ENCODE measurements at places on chromosomes 11 and 22.

GRCh38 chr11:133823614-133824013 is 21.7 kb downstream of the SPATA19 start:
- no peak for DNase-seq

GRCh38 chr22:21972293-21972779 is 10.3 kb downstream of the TOP3B start:
- DNase-seq = no peak

DNA sequence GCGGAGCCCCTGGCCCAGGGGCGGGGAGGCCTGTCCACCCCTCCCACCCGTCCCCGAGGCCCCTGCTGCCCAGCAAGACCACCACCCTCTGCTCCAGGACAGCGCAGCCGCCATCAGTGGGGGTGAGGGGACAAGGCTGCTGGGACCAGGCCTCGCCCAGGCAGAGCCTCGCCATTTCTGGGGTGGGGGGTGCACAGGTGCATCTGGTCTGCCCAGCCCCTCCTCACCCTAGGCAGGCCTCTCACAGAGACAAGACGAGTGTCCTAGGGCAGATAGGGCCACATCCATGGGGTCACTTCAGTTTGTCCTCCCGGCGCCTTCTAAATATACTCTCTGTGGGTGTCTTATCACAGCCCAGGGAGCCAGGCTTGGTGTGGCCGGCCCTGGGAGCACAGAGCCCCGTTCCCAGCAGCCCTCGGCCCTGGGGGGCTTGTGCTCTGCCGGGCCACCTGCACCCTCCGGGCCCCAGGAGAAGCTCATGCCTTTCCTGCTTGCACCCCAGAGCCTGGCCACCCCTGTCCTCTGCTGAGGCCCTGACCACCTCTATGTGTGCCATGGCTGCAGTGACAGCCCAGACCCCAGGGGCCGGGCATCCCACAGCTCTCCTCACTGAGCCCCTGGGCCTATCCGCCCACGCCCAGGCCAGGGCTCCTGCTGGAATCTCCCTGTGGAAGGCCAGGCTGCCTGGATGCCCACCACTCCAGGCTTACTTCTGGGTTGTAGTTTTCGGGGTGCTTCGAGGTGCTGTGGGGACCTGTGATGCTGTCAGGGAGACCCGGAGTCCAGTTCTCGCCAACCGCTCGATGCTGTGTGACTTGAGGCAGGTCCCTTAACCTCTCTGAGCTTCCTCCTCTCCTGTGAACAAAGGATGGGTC is 70.8 kb downstream of the KCNQ1 start:
- peak; percentile 41 for DNase-seq

DNA sequence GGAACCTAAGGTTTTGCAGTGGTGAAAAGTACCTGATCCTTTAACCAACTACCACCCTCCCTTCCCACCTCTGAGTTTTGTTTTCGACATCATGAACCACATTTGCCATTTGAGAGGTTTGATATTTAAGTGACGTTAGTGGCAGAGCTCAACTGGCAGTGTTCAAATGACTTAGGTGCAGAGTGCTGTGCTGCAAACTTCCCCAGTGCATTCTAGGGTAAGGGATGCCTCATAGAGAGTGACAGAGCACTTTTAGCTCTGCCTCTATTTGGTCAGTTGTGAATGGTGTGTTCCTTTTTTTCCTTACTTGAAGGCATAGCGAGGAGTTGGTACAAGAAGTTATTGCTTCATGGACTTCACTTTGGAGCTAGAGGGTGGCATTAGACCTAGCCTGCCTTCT is 9.4 kb downstream of the BMAL1 start:
- no peak for DNase-seq

DNA sequence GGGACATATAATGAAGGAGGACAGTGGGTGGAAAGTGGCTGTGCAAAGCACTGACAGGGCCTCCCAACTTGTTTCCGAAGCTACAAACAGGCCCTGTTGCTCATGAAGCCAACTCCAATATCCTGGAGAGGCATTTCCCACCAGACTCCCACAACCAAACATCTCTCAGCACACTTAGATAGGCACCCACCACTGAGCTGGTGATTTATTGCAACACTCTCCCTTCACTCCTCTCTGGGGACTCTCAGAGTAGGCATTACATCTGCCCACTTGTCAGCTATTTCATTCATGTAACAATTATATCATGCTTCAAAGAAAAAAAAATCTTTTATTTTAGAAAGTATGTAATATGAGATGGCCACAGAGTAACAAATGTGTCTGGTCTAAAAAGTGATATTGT is 32.1 kb upstream of the PPP2R1B start:
- no peak for DNase-seq

DNA sequence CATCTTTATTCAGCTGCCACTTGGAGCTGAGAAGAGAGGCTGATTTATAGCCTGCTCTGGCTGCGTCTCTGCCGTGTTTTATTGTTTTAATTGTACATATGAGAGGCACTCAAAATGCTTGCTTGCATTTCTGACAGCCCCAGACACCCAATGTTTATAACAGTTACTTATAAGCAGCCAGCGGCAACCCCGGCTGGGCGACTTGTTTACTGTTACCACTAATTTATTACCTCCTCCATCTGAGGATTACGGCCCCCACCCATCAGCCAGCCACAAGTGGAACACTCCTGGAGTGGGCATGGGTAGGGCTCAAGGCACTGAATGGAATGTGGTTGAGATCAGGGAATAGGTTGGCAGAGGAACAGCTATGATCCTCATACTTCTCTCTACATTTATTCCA is 61.2 kb downstream of the CLPB start:
- DNase-seq = no peak

GRCh38 chr11:131025020-131025419 is 108.7 kb upstream of the SNX19 start:
- DNase-seq = no peak

DNA sequence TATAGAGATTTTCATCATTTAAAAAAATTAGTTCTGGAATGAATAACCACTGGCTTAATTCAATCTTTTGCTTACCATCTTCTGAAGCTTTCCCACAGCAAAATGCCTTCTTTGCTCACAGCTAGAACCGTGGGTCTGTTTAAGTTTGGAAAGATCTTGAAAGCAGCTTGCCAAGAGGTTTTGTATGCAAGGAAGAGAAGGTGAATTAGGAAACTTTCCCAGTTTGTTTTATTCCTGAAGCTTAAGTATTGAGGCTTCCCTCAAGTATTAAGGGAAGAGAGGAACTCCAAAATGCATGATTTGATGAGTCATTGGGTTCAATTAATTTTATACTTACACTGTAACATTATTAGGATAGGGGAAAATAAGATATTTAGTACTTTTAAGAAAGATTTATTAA is 1.9 kb upstream of the ARHGEF12 start:
- no peak for DNase-seq

DNA sequence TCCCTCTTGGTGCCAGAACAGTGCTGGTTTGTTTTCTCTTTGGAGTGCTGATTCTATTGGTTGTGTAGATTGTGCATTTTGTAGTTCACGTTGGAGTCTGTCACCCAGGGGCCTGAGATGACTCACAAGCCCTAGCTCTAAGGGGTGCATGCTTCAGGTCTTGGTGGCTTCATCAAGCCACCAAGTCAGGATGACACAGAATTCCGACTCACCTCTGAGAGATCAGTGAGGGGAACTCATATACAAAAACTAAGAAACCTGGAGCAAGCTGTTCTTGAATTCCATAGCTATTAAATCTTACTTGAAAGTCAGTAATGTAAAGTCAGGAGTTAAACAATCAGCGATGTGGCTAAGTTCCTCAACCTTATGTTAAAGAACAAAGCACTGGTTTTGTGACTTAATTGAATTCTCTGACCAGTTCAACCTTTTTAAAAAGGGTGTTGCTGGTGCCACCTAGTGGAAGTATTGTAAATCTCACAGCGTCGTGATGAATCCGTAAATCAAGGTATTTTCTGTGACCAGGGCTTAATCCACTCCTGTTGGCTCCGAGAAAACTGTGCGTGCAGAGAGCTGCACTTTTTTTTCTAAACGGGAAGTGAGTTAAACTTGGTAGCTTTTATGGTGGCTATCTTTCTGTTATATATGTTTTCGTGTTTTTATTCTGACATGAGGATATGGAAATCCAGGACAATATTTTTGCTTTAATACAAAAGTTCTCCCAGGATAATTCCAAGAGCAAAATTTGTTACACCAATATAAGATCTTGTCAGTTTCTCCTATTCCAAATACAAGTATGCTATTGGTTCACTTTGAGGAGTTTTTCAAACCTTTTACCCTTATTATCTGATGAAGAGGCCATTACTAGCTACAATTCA is 14.6 kb downstream of the MMP13 start:
- DNase-seq = peak; percentile 21

DNA sequence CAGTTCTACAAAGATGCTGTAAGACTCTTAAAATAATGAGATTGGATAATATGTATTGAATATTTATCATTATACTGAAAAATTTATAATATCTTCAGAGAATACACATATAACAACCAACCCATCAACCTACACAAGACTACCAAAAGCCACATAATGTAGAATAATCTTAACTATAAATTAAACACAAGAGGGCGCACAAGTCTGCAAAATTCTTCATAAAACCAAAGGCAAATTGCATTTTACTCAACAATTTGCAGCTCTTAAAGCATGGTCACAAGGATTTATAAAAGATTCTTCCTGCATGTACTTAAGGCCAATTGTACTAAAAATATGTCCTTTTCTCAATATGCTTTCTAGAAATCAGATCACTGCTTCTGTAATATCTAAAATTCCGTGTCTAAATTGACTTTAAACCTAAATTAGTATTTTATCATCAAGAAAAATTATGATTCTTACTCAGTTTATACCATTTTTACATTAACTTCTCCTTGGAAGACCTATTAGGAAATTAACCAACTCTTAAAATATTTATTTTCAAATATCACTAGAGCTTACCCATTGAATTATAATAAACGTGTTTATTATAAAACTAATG is 79.0 kb downstream of the TTC28 start:
- no peak for DNase-seq

DNA sequence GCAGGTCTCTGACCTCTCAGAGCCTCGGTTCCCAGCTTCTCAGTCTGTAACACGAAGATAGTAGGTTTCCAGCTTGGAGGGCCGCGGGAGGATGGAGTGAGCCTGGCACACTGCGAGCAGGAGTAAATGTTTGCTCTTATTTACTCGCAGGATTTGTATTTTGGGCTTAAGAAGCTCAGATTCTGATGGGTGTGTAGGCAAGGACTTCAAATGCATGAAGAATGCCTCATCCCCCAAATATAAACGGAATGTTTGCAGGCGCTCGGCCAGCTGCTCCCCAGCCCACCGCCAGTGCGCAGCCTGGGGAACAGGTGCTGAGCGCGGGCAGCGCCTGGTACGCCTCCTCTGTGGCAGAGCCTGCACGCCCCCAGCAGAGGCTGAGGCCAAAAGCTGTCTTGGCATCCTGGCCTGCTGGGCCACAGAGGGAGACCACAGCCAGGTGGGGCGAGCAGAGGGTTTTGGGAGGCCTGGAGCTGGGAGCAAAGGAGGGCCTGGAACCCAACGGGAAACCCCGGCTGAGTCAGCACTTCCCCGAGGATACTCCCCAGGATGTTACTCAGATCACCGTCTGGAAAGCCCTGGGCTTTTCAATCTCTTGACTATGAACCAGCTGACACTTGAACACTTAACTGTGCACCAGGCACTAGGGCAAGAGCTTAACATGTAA is 9.4 kb downstream of the EHD1 start:
- peak; percentile 66 for DNase-seq

- DNase-seq = no peak
Observed at GRCh38 chr11:117564321-117564720, 232.7 kb downstream of the DSCAML1 start.

DNA sequence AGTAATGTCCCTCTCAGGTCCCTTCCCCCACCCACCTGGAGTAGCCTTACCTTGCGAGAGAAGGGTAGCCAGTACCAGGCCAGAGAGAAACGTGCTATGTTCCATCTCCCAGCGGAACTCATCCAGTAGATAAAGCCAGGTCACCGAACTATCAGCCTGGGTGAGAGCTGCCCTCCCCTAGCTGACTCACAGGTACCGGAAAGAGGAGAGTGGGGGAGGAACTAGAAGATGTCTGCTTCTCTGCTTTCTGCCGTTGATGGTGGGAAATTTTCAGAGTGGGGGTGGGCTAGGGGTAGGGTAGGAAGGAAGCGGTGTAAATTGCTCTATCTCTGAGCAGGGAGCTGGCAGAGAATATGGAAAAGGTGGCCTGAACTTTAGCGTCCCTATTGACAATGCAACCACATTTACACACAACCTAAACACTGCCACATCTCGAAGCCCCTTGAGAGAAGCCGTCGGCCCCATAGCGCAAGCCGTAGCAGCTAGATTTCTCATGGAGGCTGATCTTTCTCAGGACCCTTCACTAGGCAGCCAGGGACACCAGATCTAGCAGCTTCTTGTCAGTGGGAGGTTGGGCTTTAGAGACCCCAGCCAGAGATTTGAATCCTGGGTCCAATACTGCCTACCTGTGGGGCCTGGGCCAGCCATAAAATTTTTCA is at the start of gene CD3D:
Gene CD3D, minus strand, starts transcription at position 203 of the 659 bp plus-strand sequence. Its CDS starts 98 bp downstream, at position 105.
- DNase-seq = no peak

DNA sequence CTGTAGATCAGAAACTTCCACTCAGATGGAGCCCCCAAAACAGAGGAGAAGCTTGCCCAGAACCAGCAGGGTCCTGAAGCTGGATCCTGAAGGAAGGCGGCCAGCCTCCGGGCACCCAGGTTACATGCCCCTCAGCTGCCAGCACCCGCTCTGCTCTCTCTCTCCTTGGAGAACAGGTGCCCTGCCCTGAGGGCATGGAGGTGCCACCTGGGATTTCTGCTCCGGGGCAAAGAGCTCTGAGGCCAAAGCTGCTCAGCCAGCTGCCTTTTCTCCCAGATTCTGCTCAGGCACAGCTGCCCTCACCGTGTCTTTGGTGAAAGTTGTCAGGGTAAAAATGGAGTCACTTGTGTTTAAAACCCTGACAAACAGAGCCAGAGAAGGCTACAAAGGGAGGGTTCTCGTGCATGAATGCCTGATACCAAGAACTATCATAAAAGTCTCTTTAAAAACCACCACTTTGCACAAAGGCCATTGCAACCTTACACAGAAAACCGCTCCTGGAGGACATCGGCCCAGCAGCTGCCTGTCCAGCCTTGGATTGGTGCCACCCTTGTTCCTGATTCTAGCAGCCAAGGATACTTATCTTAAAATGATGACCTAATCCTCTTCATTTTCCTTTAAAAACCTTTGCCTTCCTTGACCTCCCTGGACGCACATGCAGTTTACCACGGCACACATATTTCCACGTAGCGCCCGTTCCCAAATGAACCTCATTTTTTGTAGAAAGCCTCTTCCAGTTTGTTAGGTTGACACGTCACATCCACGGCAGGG is 140.0 kb downstream of the CACNA1I start:
- DNase-seq = peak; percentile 41

DNA sequence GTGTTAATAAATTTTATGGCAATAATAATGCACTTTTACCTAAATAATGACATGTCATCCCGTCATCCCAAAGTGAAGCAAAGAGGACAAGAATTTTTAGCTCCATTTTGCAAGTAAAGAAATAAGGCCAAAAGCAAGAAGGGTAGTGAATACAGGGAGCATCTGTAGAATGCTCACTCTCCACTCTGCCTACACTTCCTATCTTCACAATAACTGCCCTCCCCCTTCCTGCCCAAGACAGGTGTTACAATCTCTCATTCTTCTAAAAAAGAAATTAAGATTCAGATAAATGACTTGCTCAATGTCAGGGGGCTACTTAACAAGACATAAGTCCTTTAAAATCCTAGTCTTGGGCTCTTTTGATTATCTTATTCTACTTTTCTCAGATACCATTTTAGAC is 8.9 kb downstream of the RDX start:
- no peak for DNase-seq
